Purkinje cell (primary cell): ENCODE measurements at places on chromosomes 5 and 9. TPM values are rescaled to one million over a fixed set of nuclear protein-coding genes. Genes with fewer than 3 reads are reported as not detected.

Gene HK3
- 1.5 TPM in 1 of 2 replicates, not detected in the other for polyA plus RNA-seq

Gene TYRP1
- 4.7 TPM in 1 of 2 replicates, not detected in the other for polyA plus RNA-seq

Gene PTGDS
- 67.9 and 135 TPM in 2 replicates for polyA plus RNA-seq

Gene PDGFRB
- polyA plus RNA-seq: 1.7 and 2.1 TPM in 2 replicates

Gene FBP2
- polyA plus RNA-seq: not detected in 2 replicates

Gene TAF1L
- not detected in 2 replicates for polyA plus RNA-seq

Gene GPRIN1
- 0.95 and 2.2 TPM in 2 replicates for polyA plus RNA-seq

Gene AGGF1
- polyA plus RNA-seq: 30.4 and 32.4 TPM in 2 replicates

Gene PCDHGA3
- polyA plus RNA-seq: 1.3 and 4.3 TPM in 2 replicates

Gene SPATA24
- 0.81 and 7.7 TPM in 2 replicates for polyA plus RNA-seq

Gene RGS14
- polyA plus RNA-seq: 0.63 and 2.1 TPM in 2 replicates

Gene KCNV2
- not detected in 2 replicates for polyA plus RNA-seq

Gene LCN10
- not detected in 2 replicates for polyA plus RNA-seq

Gene PCSK1
- 0.07 and 10.0 TPM in 2 replicates for polyA plus RNA-seq

Gene DIRAS2
- polyA plus RNA-seq: 39.4 and 76.1 TPM in 2 replicates

Gene SAPCD2
- polyA plus RNA-seq: 0.24 TPM in 1 of 2 replicates, not detected in the other

Gene ANKRD20A1
- 3.3 and 19.0 TPM in 2 replicates for polyA plus RNA-seq

Gene SAXO1
- polyA plus RNA-seq: not detected in 2 replicates

Gene FOXD4
- not detected in 2 replicates for polyA plus RNA-seq

Gene AK3
- polyA plus RNA-seq: 25.7 and 35.6 TPM in 2 replicates

Gene LRRC70
- 0.35 TPM in 1 of 2 replicates, not detected in the other for polyA plus RNA-seq

Gene SLC34A3
- polyA plus RNA-seq: not detected in 2 replicates

Gene CTNND2
- polyA plus RNA-seq: 28.0 and 35.0 TPM in 2 replicates

Gene SOHLH1
- 1.4 TPM in 1 of 2 replicates, not detected in the other for polyA plus RNA-seq

Gene CCDC152
- 60.9 and 83.2 TPM in 2 replicates for polyA plus RNA-seq

Gene DOK3
- polyA plus RNA-seq: 0.44 and 0.84 TPM in 2 replicates

Gene CCNI2
- polyA plus RNA-seq: 141 and 152 TPM in 2 replicates

Gene ANKRD31
- 0.32 and 0.42 TPM in 2 replicates for polyA plus RNA-seq

Gene PCDHB2
- 4.7 and 8.3 TPM in 2 replicates for polyA plus RNA-seq

Gene SMIM3
- polyA plus RNA-seq: 0.55 and 1.7 TPM in 2 replicates

Gene CDH18
- 303 and 308 TPM in 2 replicates for polyA plus RNA-seq

Gene PAEP
- polyA plus RNA-seq: not detected in 2 replicates

Gene CAMK4
- polyA plus RNA-seq: 87.3 and 95.5 TPM in 2 replicates

Gene TMC1
- polyA plus RNA-seq: 0.87 TPM in 1 of 2 replicates, not detected in the other

Gene GDNF
- polyA plus RNA-seq: not detected in 2 replicates

Gene CDC20B
- polyA plus RNA-seq: 0.21 TPM in 1 of 2 replicates, not detected in the other

Gene CCDC171
- polyA plus RNA-seq: 2.3 and 4.4 TPM in 2 replicates

Gene CKMT2
- polyA plus RNA-seq: 0.87 TPM in 1 of 2 replicates, not detected in the other

Gene IRX1
- polyA plus RNA-seq: not detected in 2 replicates

Gene DND1
- polyA plus RNA-seq: not detected in 2 replicates

Gene PLPP7
- 5.1 and 9.4 TPM in 2 replicates for polyA plus RNA-seq

Gene SH3PXD2B
- polyA plus RNA-seq: 1.0 and 1.6 TPM in 2 replicates

Gene KIF27
- 5.7 and 9.6 TPM in 2 replicates for polyA plus RNA-seq

Gene GABRA6
- polyA plus RNA-seq: 21.2 and 21.4 TPM in 2 replicates

Gene SIT1
- polyA plus RNA-seq: not detected in 2 replicates

Gene CRHBP
- 9.1 TPM in 1 of 2 replicates, not detected in the other for polyA plus RNA-seq

Gene IFNA2
- 0.22 TPM in 1 of 2 replicates, not detected in the other for polyA plus RNA-seq

Gene CCDC192
- not detected in 2 replicates for polyA plus RNA-seq

Gene SLC45A2
- polyA plus RNA-seq: 1.8 TPM in 1 of 2 replicates, not detected in the other

Gene IFNA13
- polyA plus RNA-seq: not detected in 2 replicates

Gene OR1J2
- polyA plus RNA-seq: not detected in 2 replicates

Gene DNM1
- polyA plus RNA-seq: 35.0 and 55.1 TPM in 2 replicates

Gene FOXD4L5
- not detected in 2 replicates for polyA plus RNA-seq

Gene GPX8
- polyA plus RNA-seq: 1.8 and 12.3 TPM in 2 replicates

Gene ZNF474
- polyA plus RNA-seq: not detected in 2 replicates

Gene NCBP1
- 25.6 and 26.5 TPM in 2 replicates for polyA plus RNA-seq

Gene C9orf153
- polyA plus RNA-seq: 0.14 and 0.98 TPM in 2 replicates
